ENCODE measurements at places on chromosomes 12 and 14.

GRCh38 chr12:15698377-15698871, 90.8 kb downstream of the EPS8 start:
- no peak for DNase-seq

- no peak for DNase-seq
These were observed 725.5 kb upstream of the FLRT2 start for GRCh38 chr14:84804468-84804867.

DNA sequence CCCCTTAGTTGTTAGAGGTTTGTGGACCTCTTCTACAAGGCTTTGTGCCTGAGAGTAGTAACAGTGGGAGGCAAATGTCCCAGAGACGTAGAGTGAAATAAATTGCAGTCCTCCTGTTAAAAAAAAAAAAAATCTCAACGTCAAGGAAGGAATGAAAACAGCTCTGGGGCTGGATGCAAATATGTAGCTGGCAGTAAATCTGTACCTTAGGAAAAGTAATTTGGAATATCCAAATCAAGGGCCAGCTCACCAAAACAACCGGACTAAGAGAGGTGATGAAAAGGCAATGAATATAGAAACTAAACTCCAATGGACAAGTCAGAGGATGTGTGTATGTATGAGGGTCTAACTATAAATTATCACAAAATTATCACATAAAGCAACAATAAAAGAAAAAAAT, 27.0 kb downstream of the SINHCAF start:
- DNase-seq: no peak

DNA sequence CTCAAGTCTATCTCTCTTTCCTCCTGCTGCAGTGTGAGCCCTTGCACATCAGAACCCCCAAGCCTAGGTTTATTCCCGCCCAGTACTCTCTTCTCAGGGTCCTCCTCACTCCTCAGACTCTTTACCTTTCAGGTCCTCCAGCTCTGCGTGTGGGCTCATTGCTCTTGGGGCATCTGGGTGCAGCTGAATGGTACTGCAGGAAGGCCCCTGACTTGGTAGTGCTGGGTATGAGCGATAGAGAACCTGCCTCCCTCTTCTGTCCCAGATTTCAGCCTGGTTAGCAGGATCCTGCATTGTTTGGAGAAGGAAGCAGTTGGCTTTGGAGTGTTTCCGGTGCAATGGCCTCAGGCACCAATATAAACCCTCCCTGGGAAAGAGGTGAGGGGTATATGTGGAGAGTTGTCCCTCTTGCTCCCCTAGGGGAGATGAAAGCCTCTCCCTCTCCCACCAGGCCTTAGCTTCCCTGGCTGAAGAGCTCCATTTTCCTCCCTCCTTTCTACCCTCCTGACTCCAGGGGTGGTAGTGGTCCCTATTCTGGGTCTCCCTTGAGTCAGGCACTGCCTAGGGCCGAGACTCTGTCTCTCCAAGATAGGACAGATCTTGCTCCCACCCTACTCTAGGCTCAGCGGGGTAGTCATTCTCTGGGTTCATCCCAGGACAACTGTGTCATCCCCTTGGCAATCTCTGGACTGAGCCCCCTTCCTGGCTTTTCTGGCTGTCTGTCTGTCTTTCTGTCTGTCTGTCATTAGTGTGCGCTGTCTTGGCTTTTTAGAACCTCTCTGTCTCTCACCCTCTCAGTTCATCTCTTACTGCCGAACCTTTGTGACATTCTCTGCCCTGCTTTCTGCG, 3.8 kb downstream of the LRP1 start:
- no peak for DNase-seq
